Left lung (tissue), 14 donors: ENCODE measurements at places on chromosomes 5 and 9. TPM values are rescaled to one million over a fixed set of nuclear protein-coding genes. Genes with fewer than 3 reads are reported as not detected.

Gene FAM221B
- 0.39 TPM for polyA plus RNA-seq

Gene SPATA31E1
- polyA plus RNA-seq = not detected

Gene SLC22A4
- polyA plus RNA-seq = 4.9 TPM

Gene GBGT1
- 5.7 TPM for polyA plus RNA-seq

Gene OR1J4
- polyA plus RNA-seq = not detected

Gene CCNO
- polyA plus RNA-seq = 8.4 TPM

Gene GLDC
- 4.3 TPM for polyA plus RNA-seq

Gene CYSRT1
- 2.9 TPM for polyA plus RNA-seq

Gene FYB1
- 4.2 TPM for polyA plus RNA-seq

Gene SNCAIP
- polyA plus RNA-seq = 17.3 TPM

Gene ANKRD34B
- 0.03 TPM for polyA plus RNA-seq

Gene ARID3C
- 0.24 TPM for polyA plus RNA-seq

Gene PLAA
- 35.8 TPM for polyA plus RNA-seq

Gene KIAA0825
- 6.6 TPM for polyA plus RNA-seq

Gene FBXL7
- 29.7 TPM for polyA plus RNA-seq

Gene ADAMTS6
- 10.3 TPM for polyA plus RNA-seq

Gene CDKN2B-AS1
- polyA plus RNA-seq = 0.18 TPM

Gene RHOBTB3
- polyA plus RNA-seq = 61.8 TPM

Gene CD180
- 0.53 TPM for polyA plus RNA-seq

Gene CAVIN4
- polyA plus RNA-seq = 2.6 TPM

Gene PARP8
- polyA plus RNA-seq = 19.1 TPM

Gene TAF11L10
- not detected for polyA plus RNA-seq

Gene DROSHA
- 83.8 TPM for polyA plus RNA-seq

Gene RFX3
- 17.5 TPM for polyA plus RNA-seq

Gene QRFP
- polyA plus RNA-seq = 0.59 TPM

Gene PGM5
- polyA plus RNA-seq = 50.0 TPM

Gene BBLN
- 35.7 TPM for polyA plus RNA-seq

Gene BTNL3
- polyA plus RNA-seq = not detected

Gene COL15A1
- polyA plus RNA-seq = 9.0 TPM

Gene GRXCR2
- polyA plus RNA-seq = not detected

Gene EFNA5
- 24.2 TPM for polyA plus RNA-seq

Gene CNTNAP3B
- 15.0 TPM for polyA plus RNA-seq

Gene CTXN3
- polyA plus RNA-seq = not detected

Gene DAB2IP
- polyA plus RNA-seq = 25.0 TPM

Gene KCNT1
- polyA plus RNA-seq = 0.89 TPM

Gene ANKRD20A1
- 1.0 TPM for polyA plus RNA-seq

Gene FIBCD1
- polyA plus RNA-seq = 1.5 TPM

Gene CCL27
- polyA plus RNA-seq = 0.79 TPM

Gene SPINK6
- not detected for polyA plus RNA-seq

Gene OR1J2
- polyA plus RNA-seq = not detected

Gene LEAP2
- polyA plus RNA-seq = 4.1 TPM

Gene TRIM14
- polyA plus RNA-seq = 10.3 TPM

Gene ZNF883
- 8.1 TPM for polyA plus RNA-seq

Gene CCIN
- 0.21 TPM for polyA plus RNA-seq

Gene SLC34A1
- polyA plus RNA-seq = 1.7 TPM

Gene PCDHB6
- 2.8 TPM for polyA plus RNA-seq

Gene S1PR3
- polyA plus RNA-seq = 83.0 TPM

Gene CRHBP
- polyA plus RNA-seq = 0.25 TPM

Gene PCDHGA2
- polyA plus RNA-seq = 4.6 TPM

Gene IRX1
- polyA plus RNA-seq = 37.5 TPM

Gene ST6GALNAC4
- polyA plus RNA-seq = 20.7 TPM

Gene SPINK7
- 0.54 TPM for polyA plus RNA-seq

Gene CENPH
- polyA plus RNA-seq = 21.9 TPM

Gene TMEM252
- polyA plus RNA-seq = 2.3 TPM

Gene NEUROG1
- not detected for polyA plus RNA-seq

Gene CCDC192
- 0.81 TPM for polyA plus RNA-seq

Gene CXCL14
- polyA plus RNA-seq = 50.9 TPM

Gene SLC46A2
- 0.91 TPM for polyA plus RNA-seq

Gene TSSK1B
- 0.13 TPM for polyA plus RNA-seq
